ENCODE measurements at places on chromosomes 11 and 22.

DNA sequence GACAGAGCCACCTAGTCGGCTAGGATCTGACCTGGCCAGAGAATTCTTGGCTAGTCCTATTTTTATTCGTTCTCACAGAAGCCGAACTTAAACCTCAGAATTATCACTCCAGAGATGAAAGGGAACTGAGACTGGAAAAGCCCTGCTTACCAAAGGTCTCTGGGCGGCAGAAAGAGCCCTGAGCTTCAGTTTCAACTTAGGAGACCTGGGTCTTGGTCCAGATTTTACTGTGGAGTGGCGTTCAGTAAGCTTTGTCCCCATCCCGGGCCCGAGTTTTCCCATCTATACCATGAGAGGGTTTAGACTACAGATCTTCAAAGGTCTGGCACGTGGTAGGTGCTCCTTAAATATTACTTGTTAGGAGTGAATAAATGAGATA, 516 bp downstream of the NEU3 start:
- no peak for DNase-seq

- DNase-seq = no peak
Measured at GRCh38 chr11:27678242-27678641, 22.0 kb downstream of the BDNF start.

- DNase-seq = no peak
Measured at GRCh38 chr11:6328321-6328720, 8.0 kb upstream of the CAVIN3 start.

DNA sequence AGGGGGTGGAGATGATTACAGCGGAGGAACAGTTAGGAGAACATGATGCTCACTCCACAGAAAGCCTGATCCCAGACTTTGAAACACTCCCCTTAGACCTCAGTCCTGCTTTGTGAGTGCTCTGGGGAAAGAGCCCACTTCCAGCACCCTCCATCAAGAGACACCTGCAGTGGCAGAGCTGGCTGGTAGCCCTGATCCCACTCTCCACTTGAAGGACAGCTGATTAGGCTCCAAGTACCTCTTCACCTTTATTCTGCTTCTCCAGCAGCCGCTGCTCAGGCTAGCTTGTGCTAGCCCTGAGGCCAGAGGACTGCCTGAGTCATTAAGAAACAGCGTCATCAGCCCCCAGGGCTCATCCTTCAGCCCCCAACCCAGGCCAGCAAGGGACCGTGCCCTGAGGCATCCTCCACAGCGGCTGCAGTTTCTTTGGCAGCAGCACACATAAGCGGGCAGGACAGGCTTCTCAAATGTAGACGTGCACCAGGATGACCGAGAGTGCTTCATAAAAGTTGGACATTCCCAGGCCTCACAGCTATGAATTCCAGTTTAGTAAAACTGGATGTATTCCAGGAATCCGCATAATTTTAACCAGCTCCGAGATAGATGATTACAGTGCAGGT, 146.0 kb upstream of the TBCEL start:
- DNase-seq = no peak

DNA sequence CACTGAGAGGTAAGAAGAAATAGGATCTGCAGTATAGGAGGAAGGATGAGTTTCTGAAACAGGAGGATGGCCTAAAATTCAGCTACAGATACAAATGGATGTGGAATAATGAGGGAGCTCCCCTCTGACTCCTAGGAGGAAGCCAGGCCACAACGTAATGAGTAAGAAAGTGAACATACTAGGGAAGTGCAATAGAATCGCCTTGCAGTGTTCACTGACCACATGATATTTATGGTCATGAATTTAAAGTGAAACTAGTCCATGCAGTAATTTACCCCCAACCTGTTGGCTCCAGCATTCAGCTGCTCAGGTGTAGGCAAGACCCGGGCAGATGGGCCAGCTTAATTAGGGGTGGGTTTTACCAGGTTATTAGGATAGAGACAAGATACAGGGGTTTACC, 101.7 kb downstream of the DEUP1 start:
- DNase-seq = no peak

DNA sequence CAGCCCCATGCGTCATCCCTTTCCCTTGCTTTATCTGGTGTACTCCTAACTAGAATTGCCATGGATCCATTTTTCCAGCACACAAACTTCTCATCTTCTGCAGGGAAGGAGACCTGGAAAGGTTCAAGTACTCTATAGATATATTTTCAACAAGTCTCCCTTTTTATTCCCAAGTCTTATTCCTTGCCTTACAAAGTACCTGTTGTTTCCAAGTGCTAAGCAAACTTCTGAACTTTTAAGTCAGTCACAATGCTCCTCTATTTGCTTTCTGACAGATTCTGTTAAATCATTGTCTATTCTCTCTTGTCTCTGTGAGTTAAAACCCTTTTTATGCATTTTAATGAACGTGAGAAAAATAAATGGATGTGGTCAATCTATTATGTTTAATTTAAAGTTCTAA, 20.4 kb downstream of the CCDC73 start:
- no peak for DNase-seq

- no peak for DNase-seq
Measured at GRCh38 chr22:27004434-27004833, 347.0 kb downstream of the MIAT start.

- no peak for DNase-seq
Measured at GRCh38 chr11:60844870-60845221, 2.9 kb downstream of the CCDC86 start.

GRCh38 chr11:19117760-19118097, 761 bp downstream of the ZDHHC13 start:
- no peak for DNase-seq

DNA sequence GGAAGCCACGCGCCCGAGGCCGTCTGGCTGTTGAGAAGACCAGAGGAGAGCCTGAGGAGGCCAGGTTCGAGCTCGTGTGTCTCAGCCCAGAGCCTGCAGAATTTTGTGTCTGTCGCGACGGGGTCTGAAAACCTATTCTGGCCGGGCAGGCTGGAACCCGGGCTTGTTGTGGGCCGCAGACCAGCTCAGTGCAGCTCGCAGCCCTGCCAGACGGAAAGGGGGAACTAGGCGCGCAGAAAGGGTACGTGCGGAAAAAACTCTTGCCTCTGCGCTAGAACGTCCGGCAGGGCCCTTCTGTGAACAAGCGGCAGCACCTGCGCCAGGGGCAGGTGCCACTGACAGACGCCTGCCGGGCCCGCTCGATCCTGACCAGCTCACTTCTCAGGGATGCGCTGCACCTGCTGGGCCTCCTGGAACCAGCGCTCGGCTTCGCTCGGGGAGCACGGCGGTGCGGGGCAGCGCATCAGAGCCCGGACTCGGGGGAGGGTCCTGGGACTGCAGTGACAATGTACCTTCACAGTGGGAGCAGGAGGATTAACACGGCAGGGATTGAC, 409.3 kb downstream of the BRD1 start:
- no peak for DNase-seq

GRCh38 chr11:3121931-3122774, 43.0 kb downstream of the OSBPL5 start:
- DNase-seq = no peak

GRCh38 chr11:94639901-94640721, 72.9 kb downstream of the PIWIL4 start:
- DNase-seq = no peak

GRCh38 chr11:35214792-35215193, 75.8 kb downstream of the CD44 start:
- peak; percentile 88 for DNase-seq

DNA sequence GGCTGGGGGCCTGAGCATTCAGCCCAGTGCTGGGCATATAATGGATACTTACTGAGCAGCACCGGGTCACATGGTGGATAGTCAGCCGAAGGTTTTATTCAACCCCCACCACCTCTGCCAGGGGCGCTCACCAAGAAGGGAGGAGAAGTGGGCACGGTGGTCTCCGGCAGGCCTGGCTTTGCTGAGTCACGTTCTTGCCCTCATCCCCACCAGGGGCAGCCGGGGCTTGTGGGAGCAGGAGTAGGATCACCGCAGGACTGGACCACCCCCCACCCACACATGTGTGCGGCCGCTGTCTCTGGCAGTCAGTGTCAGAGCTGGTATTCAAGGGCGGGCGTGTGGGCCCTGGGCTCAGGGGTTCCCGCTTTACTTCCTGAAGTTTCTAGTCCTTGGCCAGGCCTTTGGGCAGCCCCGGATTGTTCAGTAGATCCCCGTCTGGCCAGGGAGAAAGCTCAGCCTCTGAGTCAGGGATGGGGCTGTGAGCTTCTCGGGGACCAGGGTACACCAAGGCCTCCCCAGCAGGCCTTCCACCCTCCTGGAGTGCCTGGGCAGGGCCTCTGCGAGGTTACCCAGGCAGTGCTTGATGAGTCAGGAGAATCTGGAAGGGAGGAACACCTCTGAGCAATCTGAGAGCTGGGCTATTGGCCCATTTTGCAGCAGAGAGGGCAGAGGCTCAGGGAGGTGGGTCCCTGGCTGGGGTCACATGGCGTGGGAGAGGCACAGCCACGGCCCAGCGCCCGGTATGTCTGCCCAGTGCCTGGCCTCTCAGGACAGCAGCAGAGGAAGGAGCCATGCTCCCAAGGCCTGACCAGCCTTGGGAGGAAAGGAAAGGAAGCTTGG, 60.6 kb downstream of the RTL6 start:
- no peak for DNase-seq

DNA sequence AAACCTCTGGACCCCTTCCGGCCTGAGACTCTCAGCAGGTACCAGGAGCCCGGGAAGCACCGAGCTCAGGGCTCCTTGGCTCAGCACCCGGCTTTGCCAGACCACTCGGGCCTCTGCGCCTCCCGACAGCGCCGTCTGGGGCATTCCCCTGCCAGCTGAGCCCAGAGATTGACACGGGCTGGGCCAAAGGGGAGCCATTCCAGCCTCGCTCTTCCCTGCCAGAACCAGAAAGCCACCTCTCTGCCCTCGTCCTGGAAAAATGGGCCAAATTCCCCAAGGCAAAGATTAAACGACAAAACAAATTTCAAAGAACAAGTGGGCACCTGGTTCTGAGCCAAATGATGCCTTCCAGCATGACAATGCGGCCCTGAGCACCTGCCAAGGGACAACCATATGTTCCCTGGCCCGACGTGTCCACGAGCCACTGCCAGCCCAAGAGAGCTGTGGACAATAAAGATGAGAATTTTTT, 59.3 kb downstream of the CELSR1 start:
- DNase-seq = no peak

- DNase-seq = no peak
Measured at GRCh38 chr22:46931414-46931813, 169.0 kb downstream of the TBC1D22A start.

- no peak for DNase-seq
Measured at GRCh38 chr22:36443198-36443770, 38.2 kb downstream of the TXN2 start.

DNA sequence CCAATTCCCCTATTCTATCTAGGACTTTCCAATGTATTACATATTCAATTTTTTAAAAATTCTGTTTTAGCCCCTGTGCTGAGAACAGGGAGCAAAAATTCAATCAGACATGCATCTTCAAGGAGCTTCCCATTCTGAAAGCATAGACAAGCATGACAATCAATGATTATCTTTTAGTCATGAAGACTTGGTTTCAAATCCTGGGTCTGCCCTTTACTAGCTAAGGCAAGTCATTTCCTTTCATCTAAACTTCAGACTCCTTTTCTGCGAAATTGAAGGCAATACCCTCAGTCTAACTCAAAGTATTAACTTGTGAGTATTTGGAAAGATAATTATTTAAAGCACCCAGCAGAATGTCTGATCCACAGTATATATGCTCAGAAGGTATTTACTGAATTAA, 24.1 kb downstream of the PAK1 start:
- DNase-seq = no peak

Measured in AG09309 (cell line).